Activated CD8-positive, alpha-beta memory T cell treated with anti-CD3 and anti-CD28 coated beads for 1 hour (primary cell): ENCODE measurements at places on chromosomes 7 and 10.

GRCh38 chr10:6563075-6563474, 17.0 kb downstream of the PRKCQ start:
- no peak for DNase-seq

DNA sequence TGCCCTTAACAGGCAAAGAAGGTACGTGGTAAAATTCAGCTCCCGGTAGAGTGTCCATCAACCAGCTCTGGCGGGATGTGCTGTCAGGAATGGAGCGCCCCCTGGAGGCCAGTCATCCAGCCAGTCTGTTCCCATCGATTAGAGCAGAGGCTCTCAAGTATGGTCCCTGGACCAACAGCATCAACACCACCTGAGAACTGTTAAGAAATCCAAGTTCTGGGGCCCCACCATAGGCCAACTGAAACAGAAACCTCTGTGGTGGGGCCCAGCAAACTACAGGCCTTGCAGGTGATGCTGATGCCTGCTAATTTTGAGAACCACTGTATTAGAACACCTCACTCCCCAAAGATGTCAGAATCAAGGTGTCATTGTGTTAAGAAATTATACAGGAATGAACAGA, 109.2 kb downstream of the DPY19L1 start:
- no peak for DNase-seq

GRCh38 chr10:93058139-93058538, 2.5 kb upstream of the CYP26C1 start:
- DNase-seq, result no peak

DNA sequence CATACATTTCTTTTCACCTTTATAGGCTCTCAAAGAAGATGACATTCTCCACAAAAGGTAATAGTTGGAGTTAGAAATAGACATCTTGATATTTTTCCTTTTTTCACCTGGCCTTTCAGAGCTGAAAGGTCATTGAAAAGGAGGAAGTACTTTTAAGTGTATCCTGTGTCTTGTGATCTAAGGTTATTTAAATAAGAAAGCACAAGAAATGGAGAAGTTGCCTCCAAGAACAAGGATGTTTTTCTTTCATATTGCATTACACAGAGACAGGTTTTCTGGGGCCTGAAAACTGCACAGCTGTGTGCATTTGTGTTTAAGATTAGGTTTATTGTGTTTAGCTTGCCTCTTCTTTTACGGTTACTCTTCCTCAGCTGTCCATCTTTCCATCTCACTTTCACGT, 103.4 kb upstream of the SEMA3D start:
- no peak for DNase-seq

DNA sequence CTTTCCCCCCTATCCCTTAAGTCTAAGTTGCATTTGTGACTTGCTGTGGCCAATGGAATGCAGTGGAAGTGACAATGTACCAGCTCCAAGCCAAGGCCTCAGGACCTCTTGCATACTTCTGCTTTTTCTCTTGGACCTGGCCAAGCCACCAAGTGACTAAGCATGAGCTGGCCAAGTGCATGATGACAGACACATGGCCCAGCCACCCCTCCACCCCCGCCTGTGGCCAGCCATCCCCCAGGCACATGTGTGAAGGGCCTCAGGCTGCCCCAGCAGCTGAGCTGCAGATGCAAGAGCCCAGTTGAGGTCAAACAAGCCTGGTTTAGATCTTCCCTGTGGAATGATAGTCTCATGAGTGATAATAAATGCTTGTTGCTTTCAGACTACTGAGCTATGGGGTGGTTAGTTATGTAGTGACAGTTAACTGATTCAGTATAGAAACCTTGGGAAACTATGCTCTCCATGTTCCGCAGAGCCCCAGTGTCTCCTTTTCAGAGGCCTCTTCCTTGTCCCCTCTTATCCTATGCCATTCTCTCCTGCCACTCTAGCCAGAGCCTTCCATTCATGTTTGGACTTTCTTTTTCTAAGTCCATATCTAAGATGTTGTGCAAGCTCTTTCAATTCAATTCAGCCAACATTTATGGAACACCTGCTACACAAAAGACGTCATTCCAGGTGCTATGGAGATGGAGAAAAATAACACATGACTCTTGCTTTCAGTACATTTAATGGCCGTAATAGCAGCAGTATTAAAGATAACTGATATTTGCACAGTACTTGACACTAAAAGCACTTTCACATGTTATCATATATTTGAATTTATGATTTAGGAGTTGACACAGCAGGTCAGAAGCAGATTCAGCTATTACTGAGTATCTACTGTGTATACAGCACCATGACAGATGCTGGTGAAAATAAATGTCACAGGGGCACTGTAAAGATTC, 55.5 kb upstream of the LOXL4 start:
- no peak for DNase-seq

DNA sequence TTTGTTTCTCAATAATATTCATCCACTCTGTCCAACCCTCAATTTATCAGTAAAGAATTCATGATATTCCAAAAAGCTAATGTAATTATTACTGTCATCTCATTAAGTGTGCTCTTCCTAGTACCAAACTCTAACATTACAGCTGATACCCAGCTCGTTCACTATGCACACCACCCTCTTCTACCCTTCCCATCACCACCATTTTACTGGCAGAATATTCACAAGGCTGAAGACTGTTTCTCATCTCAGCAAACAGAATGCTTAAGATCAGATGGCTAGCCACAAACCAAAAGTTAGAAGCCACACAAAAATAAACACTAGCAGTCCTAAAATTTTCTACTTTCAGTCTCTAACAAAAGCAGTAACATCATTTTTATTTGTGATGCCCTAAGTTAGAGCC, 121.5 kb downstream of the SRPK2 start:
- DNase-seq, result no peak

DNA sequence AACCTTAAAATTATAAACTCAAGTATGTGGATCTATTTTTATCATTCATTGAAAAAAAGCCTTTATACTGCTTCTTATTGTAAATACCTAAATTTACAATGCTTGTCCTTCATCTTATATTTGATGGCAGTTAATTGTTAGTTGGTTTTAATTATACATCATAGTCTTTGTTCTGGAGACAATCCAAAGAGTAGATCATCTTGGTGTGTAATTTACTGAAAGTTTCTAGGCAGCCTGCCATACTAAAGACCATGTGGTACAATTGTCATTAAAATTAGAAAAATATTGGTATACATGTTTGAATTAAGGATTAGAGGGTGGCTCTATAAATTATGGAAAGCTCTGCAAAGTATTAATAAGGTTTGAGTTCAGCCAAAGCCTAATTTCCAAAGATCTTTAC, 231.4 kb downstream of the KCND2 start:
- no peak for DNase-seq

DNA sequence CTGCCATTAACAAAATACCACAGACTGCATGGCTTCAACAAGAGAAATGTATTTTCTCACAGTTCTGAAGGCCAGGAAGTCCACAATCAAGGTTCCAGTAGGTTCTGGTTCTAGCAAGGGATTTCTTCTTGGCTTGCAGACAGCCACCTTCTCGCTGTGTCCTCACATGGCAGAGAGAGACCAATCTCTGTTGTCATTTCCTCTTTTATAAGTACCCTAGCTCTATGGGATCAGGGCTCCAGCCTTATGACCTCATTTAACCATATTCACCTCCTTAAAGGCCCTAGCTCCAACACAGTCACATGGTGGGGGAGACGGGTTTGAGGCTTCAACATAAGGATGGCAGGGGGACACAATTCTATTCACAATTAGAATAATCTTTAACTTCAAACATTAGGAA, 23.6 kb downstream of the ABI1 start:
- no peak for DNase-seq

- DNase-seq, result no peak
These were observed 317.6 kb upstream of the PLXDC2 start for GRCh38 chr10:19498393-19499290.

DNA sequence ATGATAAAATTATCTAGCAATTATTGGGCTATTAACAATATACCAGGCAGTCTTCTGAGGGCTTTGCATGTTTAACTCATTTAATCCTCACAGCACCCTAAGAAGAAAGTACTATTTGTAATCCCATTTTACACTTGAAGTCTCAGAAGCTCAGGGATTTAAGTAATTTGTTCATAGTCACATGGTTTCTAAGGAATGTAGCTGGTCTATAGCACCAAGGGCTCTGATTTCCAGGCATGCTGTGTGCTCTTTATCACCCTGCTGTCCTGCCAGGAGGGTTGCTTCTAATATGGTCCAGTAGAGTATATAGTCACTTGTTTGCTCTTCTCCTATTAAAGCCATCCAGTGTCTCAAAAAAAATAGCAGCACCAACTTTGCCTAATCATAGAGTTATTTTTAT, 417.2 kb downstream of the PLXDC2 start:
- DNase-seq, result no peak

GRCh38 chr7:5213286-5213645, 23.2 kb downstream of the WIPI2 start:
- DNase-seq, result no peak

DNA sequence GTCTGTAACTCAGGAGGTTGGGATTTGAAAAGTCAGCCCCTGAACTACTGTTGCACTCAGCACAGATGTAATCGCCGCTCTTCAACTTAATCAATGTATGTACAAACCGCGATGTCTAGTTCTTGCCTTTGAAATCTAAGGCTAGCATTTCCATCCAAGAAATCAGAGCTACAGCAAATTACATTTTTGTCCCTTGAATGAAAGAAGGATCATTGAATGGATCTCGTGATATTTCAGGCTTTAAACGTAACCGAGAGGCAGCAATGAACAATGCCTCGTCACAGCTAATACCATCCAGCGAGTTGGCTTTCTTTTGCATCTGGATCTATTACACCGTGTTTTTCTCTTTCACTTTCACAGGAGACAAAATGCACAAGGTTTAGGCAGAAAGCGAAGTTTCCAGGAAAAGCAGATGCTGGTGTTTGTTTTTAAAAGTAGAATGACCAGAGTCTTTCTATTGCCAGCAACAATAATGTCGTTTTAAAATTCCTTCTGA, 5.5 kb downstream of the SKIDA1 start:
- DNase-seq, result no peak

GRCh38 chr7:23136216-23136615, 30.6 kb downstream of the KLHL7 start:
- no peak for DNase-seq

DNA sequence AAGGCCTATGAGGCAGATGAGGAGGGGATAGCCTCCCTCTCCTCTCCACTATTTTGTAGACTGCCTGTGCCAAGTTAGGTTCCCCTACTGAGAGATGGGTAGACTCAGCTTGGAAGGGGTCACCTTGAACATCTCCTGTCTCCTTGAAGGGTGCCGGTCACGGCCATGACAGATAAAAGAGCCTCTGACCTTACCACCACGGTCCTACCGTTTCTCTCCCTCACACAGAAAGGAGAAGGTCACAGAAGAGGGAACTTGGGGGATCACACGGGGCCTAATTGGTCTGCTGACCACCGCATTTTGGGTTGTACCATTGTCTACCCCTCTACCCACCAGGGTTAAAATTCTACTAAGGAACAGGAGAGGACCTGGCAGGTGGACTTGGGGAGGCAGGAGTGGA, 17.0 kb downstream of the PRSS2 start:
- no peak for DNase-seq

- no peak for DNase-seq
These were observed 16.6 kb downstream of the PLPP4 start for GRCh38 chr10:120473593-120473992.

GRCh38 chr10:326350-326749, 191.1 kb downstream of the ZMYND11 start:
- no peak for DNase-seq

DNA sequence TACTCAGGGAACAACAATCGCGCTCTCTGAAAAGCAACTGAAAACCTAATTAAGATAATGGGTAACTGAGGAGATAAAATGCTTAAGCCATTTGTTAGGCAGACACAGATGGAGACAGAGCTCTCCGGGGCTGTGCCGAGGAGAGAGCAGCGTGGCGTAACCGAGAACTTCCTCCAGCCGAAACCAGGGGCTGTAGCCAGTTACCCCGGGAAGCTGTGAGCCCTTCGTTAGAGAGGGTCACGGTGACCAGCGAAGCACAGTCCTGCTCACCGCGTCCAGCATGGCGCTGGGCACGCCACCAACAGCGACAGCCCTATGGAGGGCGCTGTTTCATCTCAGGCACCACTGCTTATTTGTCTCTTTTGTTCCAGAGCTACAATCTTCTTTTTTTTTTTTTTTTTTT, 16.1 kb downstream of the PAPOLB start:
- no peak for DNase-seq

DNA sequence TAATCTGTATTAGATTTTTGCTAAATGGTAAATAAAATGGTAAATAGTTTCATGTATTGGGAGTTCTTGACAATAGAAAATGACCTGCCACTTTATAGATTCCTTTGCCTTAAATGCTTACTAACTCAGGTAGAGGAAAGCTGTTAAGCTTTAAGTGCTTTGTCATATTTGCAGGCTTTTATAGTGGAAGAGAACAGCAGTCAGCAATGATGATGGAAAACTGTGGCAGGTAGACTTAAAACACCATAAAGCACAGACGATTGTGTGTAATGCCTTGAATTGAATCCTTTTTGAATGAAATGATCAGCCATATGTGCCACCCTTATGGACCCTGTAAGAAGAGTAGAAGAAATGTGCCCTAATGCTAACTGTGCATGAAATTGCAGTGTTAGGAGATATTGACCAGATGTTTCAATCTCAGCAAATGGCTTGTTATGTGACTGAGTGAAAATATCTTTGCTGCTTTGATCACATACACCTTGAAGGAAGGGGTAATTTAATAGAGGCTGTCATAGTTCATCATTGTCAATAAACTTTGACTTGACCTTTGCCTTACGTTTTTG, 230.4 kb downstream of the ADK start:
- DNase-seq, result no peak

GRCh38 chr7:151806204-151806603, 70.7 kb downstream of the PRKAG2 start:
- DNase-seq, result no peak

- DNase-seq, result no peak
These were observed 34.7 kb downstream of the DDIT4 start for GRCh38 chr10:72308320-72308987.

- DNase-seq, result no peak
These were observed 180.8 kb downstream of the PRKCQ start for GRCh38 chr10:6399231-6399741.

- DNase-seq, result no peak
These were observed 122.9 kb upstream of the KCTD7 start for GRCh38 chr7:66505531-66506451.

DNA sequence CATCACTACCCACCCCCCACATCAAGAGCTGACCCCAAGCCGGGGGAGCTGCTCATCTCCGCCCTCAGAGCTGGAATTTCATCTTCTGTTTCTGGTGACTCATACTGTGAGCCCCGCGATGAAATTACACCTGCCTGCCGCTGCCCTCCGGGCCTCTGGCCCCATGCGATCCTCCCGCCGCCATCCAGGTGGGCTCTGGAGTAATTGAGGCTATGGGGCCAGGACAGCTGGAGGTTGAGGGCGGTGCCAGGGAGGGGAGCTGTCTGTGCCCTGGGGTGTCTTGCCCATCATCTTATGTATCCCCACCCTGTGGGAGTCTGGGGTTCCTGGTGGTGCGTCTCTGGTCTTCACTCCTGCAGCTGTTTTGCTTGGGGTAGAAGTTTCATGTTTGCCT, 9.0 kb downstream of the GTF2IRD1 start:
- no peak for DNase-seq

- no peak for DNase-seq
These were observed 403 bp upstream of the ENO4 start for GRCh38 chr10:116848944-116849247.
